ENCODE measurements at places on chromosomes 12 and 14. TPM values are rescaled to one million over a fixed set of nuclear protein-coding genes. Genes with fewer than 3 reads are reported as not detected.

RTL1 gene
- total RNA-seq = 2.6 TPM

RD3L gene
- total RNA-seq = not detected

TAS2R46 gene
- total RNA-seq = 2.9 TPM

PPFIBP1 gene
- total RNA-seq = 38.6 TPM

RAD9B gene
- 0.23 TPM for total RNA-seq

NANOG gene
- total RNA-seq = 1.9 TPM

SRSF9 gene
- total RNA-seq = 166 TPM

PLA2G1B gene
- total RNA-seq = 8.5 TPM

GEMIN2 gene
- 28.3 TPM for total RNA-seq

RNASE9 gene
- total RNA-seq = not detected

SERPINA9 gene
- total RNA-seq = 0.60 TPM

SSTR1 gene
- 6.0 TPM for total RNA-seq

LTBR gene
- 42.4 TPM for total RNA-seq

ALX1 gene
- 3.9 TPM for total RNA-seq

KIF5A gene
- 0.03 TPM for total RNA-seq

SERPINA4 gene
- 22.7 TPM for total RNA-seq

PLEKHG3 gene
- 54.2 TPM for total RNA-seq

OR4K15 gene
- not detected for total RNA-seq

KLRD1 gene
- 0.30 TPM for total RNA-seq

KIF21A gene
- 55.1 TPM for total RNA-seq

NCKAP5L gene
- 13.1 TPM for total RNA-seq
